ENCODE measurements at places on chromosomes 5 and 9.

DNA sequence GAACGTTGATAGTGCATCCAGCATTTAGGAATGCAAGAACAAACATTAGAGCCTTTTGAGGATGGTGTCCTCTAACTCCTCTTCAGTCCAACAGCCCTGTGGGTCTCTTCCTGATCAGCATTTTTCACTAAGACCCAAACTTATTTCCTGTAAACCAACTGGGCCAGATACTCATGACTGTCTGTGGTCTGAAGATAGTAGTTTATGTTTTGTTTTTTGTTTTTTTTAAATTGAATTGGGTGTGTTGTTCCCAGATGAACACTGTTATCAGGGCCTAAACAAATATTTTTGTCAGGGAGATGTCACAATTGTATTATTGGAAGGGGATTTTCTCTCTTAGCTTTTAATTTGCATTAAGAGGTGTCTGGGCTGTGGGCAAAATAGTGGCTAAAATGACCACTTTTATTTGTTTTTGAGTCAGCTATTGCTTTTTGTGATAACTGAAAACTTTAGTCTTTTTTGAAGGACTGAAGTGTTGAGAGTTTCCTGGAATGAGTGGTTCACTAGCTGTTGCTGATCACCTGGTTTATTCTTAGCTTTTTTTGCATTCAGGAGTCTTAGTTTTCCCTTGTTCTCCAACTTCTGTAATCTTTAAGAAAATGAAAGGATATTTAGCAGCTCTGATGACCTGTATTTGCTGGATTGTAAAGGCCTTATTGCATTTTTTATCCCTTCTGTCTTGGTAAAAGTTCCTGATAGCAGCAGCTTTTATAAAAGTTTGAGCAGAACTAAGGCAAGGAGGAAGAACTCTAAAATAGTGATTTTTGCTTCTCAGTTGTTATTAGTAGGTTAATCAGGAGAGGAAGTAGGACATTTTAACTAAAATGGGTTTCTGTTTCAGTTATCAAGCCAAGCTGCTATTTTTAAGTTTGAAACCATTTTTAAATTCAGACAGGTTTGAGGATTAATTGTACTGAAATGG is 5.5 kb downstream of the MAN2A1 start:
- DNase-seq = no peak

- no peak for DNase-seq
These were observed 138.4 kb downstream of the NTRK2 start for GRCh38 chr9:84807870-84808390.

- DNase-seq = no peak
These were observed 1020.0 kb upstream of the ARRDC3 start for GRCh38 chr5:92402956-92403702.

DNA sequence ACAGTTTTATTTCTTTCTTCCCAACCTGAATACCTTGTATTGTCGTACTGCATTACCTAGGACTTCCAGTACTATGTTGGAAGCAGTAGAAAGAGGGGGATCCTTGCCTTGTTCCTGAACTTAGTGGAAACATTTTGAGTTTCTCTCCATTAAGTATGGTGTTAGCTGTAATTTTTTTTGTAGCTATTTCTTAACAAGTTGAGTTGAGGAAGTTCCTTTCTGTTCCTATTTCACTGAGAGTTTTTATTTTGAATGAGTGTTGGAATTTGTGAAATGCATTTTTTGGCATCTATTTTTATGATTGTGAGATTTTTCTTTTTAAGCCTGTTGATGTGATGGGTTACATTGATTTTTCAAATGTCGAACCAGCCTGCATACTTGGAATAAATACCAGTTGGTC is 49.0 kb downstream of the FSD1L start:
- no peak for DNase-seq

- no peak for DNase-seq
These were observed 23.1 kb downstream of the ANP32B start for GRCh38 chr9:98006127-98006796.
